ENCODE measurements at places on chromosomes 12 and 14.

GRCh38 chr12:5197656-5198055 lies 154.0 kb downstream of the KCNA5 start:
- no peak for DNase-seq

- DNase-seq, result no peak
These were observed 110.2 kb downstream of the NEDD1 start for GRCh38 chr12:97017213-97017612.

DNA sequence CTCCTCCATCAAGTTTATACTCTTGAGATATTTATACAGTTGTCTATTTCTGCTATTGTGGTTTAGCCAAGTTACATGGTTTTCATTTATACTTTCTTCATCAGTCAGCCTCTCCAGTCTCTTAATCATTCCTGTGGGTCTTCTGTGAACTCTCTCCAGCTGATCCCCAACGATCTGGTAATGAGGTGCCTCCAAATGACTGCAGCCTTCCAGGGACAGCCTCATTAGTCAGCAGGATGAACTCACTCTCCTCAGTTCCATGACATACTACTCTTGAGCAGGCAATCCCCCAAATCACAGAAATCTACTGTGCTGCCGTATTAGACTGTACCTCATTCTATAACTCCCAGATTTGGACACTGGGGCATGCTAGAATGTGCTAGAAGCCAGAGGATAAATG lies 15.3 kb downstream of the AREL1 start:
- DNase-seq, result no peak

DNA sequence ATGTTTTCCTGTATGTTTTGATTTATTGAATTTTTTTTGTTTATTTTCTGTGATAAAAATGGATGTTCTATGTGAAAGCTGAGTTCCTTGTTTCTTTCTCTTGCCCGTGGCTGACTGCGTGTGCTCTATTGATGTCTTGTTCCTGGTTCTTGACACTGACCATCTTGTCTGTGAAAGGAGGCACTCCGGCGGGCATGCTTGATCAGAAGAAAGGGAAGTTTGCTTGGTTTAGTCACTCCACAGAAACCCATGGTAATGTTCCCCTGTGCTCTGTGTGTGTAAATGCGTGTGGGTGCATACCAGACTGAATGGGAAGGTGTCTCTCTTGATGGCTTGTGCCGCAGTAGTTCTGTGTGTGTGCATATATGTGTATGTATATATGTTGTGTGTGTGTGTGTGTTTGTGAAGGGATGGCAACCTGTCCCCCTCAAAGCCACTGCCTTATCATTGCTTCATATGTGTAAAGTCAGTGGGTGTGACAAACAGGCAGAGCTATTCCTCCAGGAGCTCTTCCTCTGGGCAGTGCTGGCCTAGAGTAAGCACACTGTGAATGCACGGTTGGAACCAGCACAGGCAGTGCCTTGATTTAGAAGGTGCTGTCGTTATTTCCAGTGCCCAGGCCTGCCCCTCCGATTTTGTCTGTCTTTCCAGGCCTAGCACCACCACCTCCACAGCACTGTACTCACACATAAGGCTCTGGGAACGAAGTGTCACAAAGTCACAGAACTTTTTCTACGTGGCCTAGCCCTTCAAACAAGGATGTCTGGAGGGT lies 247.3 kb upstream of the FKBP4 start:
- DNase-seq, result no peak

DNA sequence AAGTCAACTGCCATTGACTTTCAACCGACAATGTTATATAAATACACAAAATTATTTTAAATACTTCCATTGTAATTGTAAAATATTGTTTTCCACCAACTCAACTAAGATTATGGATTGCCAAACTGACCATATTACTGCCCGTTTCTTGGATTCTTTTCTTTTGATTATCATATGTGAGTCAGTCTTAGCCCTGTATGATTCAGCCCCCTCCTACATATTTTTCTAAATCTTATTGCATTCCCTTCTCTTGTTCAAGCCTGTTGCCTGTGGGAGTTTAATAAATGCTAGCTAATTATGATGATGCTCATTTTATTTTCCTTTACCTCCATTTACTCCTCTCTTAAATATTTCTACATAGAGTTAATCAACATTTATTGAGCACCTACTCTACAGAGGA lies 6.8 kb downstream of the RASSF9 start:
- no peak for DNase-seq

- no peak for DNase-seq
These were observed 132.1 kb downstream of the DICER1 start for GRCh38 chr14:95025218-95025617.

GRCh38 chr14:99210333-99210732 lies 61.7 kb downstream of the BCL11B start:
- DNase-seq, result no peak

DNA sequence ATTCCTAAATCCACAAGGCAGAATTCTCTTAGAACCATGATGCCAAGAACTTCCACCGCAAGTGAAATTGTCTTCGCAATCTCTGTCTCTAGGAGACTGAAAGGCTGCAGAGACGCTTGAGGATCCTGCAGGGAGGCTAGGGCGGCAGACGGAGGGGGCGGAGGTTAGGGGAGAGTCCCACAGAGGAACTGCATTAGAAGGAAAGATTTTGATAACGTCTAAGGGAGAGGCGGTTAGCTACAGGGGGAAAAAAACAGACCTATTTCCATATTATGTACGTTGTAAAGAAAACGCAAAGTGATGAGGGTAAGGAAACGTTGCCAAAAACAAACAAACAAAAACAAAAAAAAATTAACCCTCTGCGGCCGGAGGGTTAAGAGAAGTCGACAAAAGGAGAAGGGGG lies 595 bp downstream of the KLHL28 start:
- no peak for DNase-seq

DNA sequence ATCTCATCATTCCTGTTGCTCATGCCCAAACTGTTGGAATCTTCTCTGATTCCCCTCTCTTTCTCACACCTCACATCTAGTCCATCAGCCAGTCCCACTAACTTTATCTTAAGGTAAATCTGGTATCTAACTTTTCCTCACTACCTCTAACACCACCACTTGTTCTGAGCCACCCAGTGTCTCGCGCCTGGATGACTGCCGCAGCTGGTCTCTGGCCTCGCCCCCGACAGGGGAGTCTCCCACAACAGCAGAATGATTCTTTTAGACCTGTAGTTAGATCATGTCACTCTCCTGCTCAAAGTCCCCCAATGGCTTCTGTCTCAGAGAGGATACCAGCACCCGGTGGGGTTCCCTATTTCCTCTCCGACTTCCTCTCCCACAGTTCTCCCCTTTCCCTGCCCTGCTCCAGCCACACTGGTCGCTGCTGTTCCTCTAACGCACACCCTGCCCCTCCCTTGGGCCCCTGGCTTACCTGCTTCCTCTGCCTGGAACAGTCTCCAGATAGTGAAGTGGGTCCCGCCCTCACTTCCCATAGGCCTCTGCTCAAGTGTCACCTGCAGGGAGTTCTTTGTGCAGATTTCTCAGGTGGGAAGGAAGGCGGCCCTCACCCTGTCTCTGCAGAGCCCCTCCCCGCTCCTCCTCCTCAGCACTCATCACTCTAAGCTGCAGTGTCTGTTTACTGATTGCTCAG lies 338.5 kb upstream of the FKBP4 start:
- no peak for DNase-seq

- DNase-seq, result no peak
These were observed 16.8 kb downstream of the CLMN start for GRCh38 chr14:95302667-95303506.

DNA sequence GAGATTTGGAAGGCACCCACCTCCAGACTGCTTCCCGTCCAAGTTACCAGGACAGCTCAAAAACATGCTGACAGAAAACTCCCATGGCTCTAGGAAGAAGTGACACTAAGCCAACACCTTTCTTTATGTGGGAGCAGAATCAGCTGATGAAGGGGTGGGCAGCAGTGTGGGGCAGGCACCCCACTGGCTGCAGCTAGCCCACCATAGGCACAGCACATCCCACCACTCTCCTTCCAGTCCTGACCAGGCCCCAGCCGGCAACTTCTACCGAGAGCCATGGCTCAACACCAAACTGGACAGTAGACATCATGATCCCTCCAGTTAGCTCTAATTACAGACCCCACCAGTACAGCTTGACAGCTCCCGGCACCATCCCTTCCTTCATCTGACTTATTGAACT lies 45.0 kb downstream of the SH2B3 start:
- no peak for DNase-seq

- DNase-seq, result no peak
These were observed 41.5 kb downstream of the FRS2 start for GRCh38 chr12:69511469-69512267.

DNA sequence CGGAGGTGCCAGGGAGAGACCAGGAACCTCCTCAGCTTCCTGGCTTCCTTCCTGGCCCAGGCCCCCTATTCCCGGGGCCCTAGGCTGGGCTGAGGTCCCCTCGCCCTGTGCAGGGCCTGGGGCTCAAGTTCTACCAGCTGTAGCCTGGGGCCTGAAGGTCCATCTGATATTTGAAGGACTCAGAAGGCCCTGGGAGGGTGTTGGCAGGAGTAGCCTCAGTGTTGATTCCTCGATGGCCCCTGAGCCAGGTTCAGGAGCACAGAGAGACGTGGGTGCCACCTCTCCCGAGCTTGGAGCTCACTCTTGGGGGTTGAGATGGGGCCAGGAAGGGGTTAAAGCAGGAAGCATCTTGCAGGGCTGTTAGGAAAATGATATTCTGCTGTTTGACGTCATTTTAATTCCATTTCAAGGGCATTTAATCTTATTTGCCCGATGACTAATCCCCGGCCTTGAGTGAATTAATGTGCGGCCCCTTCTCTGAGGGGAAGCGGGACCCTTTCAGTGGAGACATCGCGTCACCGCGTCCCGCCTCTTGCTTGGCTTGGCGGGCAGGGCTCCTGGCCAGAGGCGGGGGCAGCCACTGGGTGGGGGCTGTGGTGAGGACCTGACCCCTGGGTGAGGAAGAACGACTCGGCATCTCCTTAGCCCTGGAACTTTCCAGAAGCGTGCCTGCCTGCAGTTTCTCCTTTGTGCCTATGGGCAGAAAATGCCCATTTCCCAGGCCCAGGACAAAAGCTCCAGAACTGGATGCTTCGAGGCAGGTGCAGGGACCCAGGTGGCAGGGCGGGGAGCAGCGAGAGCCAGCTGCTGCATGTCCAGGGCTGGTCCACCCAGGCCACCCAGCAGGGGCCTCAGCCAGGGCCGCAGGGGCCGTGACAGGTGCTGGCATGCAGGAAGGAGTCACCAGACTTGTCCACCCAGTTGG lies 158.3 kb downstream of the KIF26A start:
- DNase-seq, result no peak

DNA sequence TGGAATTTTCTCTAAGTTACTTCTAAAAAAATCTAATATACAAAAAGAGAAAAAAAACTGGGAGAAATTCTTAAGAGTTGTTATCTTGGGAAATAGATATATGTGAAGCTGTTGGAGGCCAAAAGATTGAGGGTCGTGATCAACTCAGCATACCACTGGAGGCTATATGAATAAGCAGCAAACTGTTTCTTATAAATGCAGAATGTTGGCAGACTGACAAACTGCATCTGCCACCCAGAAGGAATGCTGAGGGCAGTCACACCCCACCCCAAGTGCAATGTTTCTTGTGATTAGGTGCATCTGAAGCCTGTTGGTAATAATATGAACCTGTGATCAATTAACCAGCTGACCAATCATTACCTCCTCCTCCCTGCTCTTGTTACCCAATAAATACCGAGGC lies 818.6 kb upstream of the MGAT4C start:
- no peak for DNase-seq

GRCh38 chr12:100503228-100503628 lies 29.6 kb downstream of the NR1H4 start:
- DNase-seq, result no peak

DNA sequence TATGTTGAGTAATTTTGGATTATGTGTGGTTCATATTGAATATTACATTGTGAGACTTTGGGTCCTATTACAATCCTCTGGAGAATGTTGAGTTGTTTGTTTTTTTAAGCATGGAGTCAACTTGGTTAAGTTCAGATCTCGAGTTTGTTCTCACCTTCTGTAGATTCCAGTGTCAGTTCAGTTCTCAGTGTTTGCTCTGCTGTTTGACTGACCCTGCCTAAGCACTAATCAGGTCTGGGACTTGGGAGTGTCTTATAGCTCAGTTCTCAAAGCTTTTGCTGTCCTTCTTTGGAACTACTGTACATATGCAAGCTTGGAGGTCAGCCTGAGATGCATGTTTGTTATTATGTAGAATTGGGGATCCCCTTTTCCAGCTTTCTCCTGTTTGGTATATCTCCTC lies 63.1 kb downstream of the DIP2B start:
- DNase-seq, result no peak

GRCh38 chr12:108093209-108093608 lies 35.9 kb upstream of the WSCD2 start:
- no peak for DNase-seq

GRCh38 chr14:101101456-101102056 lies 198.0 kb upstream of the RTL1 start:
- DNase-seq, result no peak

- DNase-seq, result no peak
These were observed 49.1 kb downstream of the KCNA1 start for GRCh38 chr12:4958697-4959375.

DNA sequence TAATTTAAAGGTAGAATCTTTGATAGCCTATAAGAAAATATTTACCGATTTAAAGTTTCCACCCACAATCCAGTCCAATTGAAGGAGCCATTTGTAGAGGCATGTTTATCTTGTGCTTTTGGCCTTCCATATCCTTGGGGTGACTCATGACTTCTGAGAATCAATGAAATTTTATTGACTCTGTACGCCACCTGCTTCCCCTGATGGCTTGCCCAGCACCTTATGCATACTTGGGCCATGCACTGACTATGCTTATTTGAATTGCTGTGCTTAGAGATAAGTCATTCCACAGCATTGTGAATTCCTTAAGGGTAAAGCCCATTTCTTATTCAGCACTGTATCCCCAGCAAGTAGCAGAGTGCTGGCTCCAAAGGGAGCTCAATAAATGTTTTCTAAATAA lies 954.8 kb upstream of the SEL1L start:
- no peak for DNase-seq

GRCh38 chr12:74108729-74109128 lies 428.9 kb upstream of the ATXN7L3B start:
- DNase-seq, result no peak

DNA sequence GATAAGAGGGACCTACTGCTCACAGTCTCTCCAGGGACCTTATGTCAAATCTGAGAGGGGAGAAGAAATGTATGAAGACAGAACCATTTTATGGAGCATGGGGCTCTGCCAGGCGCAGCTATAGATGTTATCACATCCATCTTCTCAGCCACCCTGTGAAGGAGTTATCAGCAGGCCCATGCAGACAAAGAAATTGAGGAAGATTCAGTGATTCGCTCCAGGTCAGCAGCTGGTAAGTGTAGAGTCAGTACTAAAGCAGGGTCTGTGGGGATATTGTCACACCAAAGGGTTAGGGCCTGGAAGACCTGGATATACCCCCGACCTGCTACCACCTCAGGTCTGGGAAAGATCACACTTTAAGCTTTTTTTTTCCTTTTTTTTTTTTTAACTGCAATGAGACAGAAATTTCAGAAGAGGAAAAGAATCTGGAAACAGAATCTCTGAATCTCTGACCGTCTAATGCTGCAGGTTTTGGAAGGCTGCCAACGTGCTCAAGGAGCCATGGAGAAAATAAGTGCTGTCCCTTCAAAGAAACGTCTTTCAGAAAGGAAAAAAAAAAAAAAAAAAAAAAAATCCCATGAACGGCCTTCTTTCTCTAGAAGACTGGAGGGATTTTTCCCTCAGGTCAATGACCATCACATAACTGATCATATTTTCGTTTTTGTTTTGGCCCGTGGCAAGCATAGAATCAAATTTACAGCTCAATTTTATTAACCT lies 73.3 kb upstream of the PLEKHG7 start:
- DNase-seq, result no peak

GRCh38 chr14:103246070-103246469 lies 88.0 kb upstream of the EIF5 start:
- DNase-seq, result no peak

Measured in HFF-Myc (cell line).